ENCODE measurements at places on chromosomes 11 and 22. TPM values are rescaled to one million over a fixed set of nuclear protein-coding genes. Genes with fewer than 3 reads are reported as not detected.

Gene MYBPC3
- total RNA-seq, result not detected

Gene JAML
- total RNA-seq, result not detected

Gene LMNTD2
- total RNA-seq, result 2.3 TPM

Gene TMEM9B
- total RNA-seq, result 31.3 TPM

Gene OR8A1
- total RNA-seq, result not detected

Gene UBE4A
- total RNA-seq, result 44.0 TPM

Gene TMEM191B
- total RNA-seq, result 42.7 TPM

Gene TPCN2
- 17.2 TPM for total RNA-seq

Gene SLC22A8
- total RNA-seq, result not detected

Gene OR8G1
- total RNA-seq, result not detected

Gene SAC3D1
- total RNA-seq, result 14.4 TPM

Gene KCNA4
- total RNA-seq, result not detected

Gene ALDH3B1
- total RNA-seq, result 0.22 TPM

Gene PLAAT4
- total RNA-seq, result not detected

Gene OR52A1
- total RNA-seq, result not detected

Gene PGGHG
- 14.4 TPM for total RNA-seq

Gene OR4A15
- not detected for total RNA-seq

Gene OR8D1
- total RNA-seq, result not detected

Gene C22orf31
- total RNA-seq, result not detected

Gene PLA2G6
- 42.2 TPM for total RNA-seq

Gene SLC6A5
- total RNA-seq, result 0.05 TPM

Gene ZP1
- not detected for total RNA-seq

Gene CBLIF
- total RNA-seq, result not detected

Gene CCDC89
- total RNA-seq, result not detected

Gene HTR3B
- total RNA-seq, result not detected

Gene SMC1B
- not detected for total RNA-seq

Gene KCTD14
- total RNA-seq, result 0.32 TPM

Gene LARGE1
- 81.2 TPM for total RNA-seq

Gene LMO2
- total RNA-seq, result 2.7 TPM

Gene SCGB2A2
- total RNA-seq, result not detected

Gene MAJIN
- total RNA-seq, result not detected

Gene TMEM258
- 82.7 TPM for total RNA-seq

Gene BIRC3
- total RNA-seq, result not detected

Gene FJX1
- total RNA-seq, result 74.3 TPM

Gene VPS51
- total RNA-seq, result 105 TPM

Gene RNF141
- 14.2 TPM for total RNA-seq

Gene TEX12
- not detected for total RNA-seq

Gene CD3E
- total RNA-seq, result not detected

Gene RAB38
- 0.76 TPM for total RNA-seq

Gene ZNRF3
- 8.3 TPM for total RNA-seq

Gene FAM89B
- total RNA-seq, result 184 TPM

Gene GNAZ
- total RNA-seq, result 82.5 TPM

Gene KCTD17
- 137 TPM for total RNA-seq

Gene KLHL35
- total RNA-seq, result 41.4 TPM

Gene BBOX1
- total RNA-seq, result not detected

Gene LYVE1
- not detected for total RNA-seq

Gene LDLRAD3
- total RNA-seq, result 59.9 TPM

Gene MS4A12
- not detected for total RNA-seq

Gene KRTAP5-7
- total RNA-seq, result not detected

Data from glutamatergic neuron (in vitro differentiated cells).